ENCODE measurements at places on chromosomes 12 and 14. TPM values are rescaled to one million over a fixed set of nuclear protein-coding genes. Genes with fewer than 3 reads are reported as not detected.

Gene SCN8A
- polyA plus RNA-seq = 1.1 TPM

Gene CFAP251
- polyA plus RNA-seq = 3.0 TPM

Gene OLR1
- polyA plus RNA-seq = 20.8 TPM

DNA sequence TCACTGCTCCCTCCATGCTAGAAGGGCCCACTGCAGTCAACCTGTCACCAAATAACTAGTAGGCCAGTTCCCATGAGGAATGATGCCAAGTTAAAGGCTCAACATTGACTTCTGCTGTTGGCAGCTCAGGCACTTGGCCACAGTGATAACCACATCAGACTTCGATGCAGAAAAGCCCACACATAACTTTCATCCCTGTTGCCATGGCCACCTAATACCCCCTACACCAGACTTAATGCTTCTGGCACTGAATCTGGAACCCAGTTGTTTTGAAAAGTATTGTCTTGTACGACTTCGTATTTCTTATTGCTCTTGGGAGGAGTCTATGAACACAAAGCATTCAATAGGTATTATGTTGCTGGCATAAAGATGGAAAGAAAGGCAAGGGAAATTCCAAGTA, 44.3 kb upstream of the HELB start:
- no peak for DNase-seq

Gene TMPRSS12
- not detected for polyA plus RNA-seq

DNA sequence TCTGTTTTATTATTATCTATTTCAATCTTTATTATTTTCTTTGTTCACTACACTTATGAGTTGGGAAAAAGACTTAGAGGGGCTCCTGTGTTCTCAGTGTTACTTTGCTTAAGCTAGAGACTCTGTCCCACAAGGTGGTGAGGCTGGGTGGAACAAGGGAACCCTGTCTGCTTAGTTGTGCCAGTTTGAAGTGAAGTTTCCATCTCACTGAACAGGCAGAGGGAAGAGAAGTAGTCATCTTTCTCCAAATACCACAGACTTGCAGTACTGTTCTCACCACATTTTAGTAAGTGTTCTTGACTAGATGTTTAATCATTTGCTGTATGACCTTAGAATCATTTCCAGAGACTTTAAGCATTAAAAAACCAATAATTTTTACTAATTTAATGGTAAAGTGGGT, 195.7 kb upstream of the NEDD1 start:
- no peak for DNase-seq

DNA sequence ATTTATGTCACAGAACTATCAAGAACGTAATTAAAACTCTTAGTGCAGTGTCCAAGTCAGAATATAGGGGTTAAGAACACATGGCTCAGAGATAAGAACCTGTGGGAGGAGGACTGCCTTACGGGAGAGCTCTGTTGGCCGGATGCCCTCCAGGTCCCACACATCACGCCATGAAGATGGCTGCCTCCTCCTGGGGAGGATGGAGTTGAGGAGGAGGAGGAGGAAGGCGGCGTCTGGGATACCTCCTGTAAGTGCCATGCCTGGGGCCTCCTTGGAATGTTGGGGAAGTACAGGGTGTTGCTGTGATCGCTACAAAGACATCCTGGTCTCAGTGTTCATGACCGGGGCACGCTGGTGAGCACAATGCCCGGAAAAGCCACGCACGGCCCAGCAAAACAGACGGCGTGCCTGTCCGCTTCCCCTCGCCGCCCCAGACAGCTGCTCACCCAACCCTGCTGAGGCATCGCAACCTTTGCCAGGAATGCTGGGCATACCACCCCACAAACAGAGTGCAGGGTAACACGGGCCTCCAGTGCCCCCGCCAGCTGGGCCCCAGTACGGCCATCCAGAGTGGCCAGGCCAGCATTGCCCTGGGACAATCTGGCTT, 28.7 kb upstream of the CD9 start:
- DNase-seq = no peak

Gene FLVCR2
- 7.7 TPM for polyA plus RNA-seq

DNA sequence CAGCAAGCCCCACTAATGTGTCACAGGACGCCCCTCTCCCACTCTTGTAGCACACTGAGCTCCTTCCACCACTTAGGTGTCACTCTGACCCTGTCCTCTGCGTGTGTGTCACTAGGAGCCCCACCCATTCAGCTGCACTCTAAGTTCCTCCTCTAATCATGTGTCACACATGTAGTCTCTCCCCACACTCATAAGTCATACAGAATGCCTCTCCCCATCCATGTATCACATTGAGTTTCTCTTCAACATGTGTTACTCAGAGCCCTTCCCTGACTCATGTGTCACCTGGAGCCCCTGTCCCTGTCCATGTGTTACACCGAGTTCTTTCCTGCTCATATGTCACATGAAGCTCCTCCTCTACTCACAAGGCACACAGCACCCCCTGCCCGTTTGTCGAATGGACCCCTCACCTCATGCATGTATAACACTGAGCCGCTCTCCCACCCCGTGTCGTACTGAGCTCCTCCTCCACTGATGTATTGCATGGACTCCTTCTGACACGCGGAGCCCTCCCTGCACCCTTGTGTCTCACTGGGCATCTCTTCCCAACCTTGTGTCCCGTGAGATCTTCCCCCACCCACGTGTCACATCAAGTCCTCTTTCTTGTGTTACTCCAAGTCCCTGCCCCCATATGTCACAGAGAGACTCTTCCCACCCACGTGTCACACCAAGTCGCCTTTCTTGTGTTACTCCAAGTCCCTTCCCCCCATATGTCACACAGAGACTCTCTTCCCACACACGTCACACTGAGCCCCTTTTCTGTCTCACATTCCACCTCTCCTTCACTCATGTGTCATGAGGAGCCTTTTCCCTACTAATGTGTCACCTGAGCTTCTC, 31.0 kb downstream of the RTL1 start:
- no peak for DNase-seq

- DNase-seq = no peak
These were observed 187.4 kb upstream of the ABCD2 start for GRCh38 chr12:39807043-39807442.

- DNase-seq = no peak
These were observed 57.7 kb downstream of the ETNK1 start for GRCh38 chr12:22682663-22683062.

DNA sequence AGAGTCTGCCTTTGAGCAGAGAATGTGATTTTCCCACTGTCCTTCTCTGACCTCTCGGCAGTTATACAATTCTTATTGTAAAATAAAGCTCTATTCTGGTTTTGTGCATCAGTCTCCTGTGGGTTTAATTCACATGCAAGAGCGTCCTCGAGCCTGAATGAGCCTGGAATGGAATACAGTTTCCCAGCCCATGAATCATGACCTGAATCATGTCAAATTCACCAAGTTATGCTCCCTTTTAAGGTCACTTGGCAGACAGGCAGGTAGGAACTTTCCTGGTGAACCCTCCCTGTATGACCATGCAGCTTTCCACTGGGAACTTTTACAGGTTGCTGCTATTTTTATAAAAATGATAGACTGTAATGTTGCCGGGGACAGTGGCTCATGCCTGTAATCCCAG, 41.7 kb downstream of the BICD1 start:
- no peak for DNase-seq

DNA sequence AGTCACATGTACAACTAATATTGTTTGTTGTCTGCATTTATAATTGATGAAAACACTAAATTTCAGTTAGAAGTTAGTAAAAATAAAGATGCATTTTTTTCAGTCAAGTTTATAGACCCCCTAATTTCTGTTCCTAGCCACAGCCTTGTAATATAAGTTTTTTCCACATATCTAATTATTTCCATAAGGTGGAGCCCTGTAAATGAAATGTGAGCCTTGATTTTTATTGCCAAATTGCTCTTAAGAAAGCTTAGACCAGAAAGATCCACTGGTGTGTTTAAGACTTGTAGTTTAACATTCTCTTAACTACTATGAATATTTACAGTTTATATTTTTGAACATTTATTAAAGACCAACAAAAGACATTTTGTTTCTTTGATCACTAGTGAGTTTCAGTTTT, 322.1 kb upstream of the RGS6 start:
- no peak for DNase-seq

Gene FKBP4
- 77.9 TPM for polyA plus RNA-seq

Measured in hepatocyte (in vitro differentiated cells).